Caki2 (cell line): ENCODE measurements at places on chromosomes 16 and 17. TPM values are rescaled to one million over a fixed set of nuclear protein-coding genes. Genes with fewer than 3 reads are reported as not detected.

Gene PLXDC1
- total RNA-seq, result not detected in 2 replicates

Gene GJC1
- total RNA-seq, result 19.9 and 26.3 TPM in 2 replicates

Gene AURKB
- total RNA-seq, result 67.6 and 78.3 TPM in 2 replicates

Gene NOXO1
- 0.24 TPM in 1 of 2 replicates, not detected in the other for total RNA-seq

Gene PRSS36
- 0.17 and 10.6 TPM in 2 replicates for total RNA-seq

Gene PCGF2
- total RNA-seq, result 0.88 and 7.0 TPM in 2 replicates

- DNase-seq, result no peak
Observed at GRCh38 chr17:41697122-41697962, 8.7 kb downstream of the EIF1 start.

DNA sequence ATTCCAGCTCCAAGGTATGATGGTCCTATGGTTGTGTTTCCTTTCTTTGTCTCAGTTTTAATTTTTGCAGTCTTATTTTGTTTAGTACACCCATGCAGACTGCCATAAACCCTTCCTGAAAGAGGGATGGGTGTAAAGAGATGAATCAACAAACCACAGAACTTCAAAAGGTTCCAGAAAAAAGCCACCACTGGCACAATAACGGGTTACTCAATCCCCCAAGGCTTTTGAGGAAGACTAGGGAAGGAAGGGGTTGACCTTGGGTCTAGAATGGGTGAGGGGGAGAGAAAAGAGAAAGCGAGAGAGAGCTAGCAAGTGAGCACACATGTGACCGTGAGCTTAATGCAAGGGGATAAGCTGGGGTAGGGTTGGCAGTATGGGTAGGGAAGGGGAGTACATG, 168.1 kb downstream of the XYLT1 start:
- DNase-seq, result no peak

- DNase-seq, result no peak
Observed at GRCh38 chr16:90042946-90043514, 23.8 kb upstream of the DBNDD1 start.

GRCh38 chr16:85036236-85037049, 8.8 kb downstream of the KIAA0513 start:
- DNase-seq, result no peak

DNA sequence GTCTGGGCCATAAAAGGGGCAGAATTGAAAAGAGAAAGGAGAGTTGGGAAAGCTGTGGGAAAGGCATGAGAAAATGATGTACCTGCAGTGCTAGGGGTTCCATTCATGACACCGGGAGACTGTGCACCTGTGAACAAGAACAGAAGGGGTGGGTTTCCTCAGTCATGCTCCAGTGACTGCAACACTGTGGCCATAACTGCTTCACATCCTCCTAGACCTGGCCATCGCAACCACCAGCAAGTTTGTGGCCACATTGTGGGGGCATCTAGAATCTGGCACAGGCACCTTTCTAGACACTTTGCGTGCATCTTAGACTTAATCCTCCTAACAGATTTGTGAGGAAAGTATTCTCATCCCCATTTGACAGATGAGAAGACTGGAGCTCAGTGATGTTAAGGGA, 12.7 kb downstream of the GP2 start:
- DNase-seq, result no peak

- no peak for DNase-seq
Observed at GRCh38 chr16:1343428-1344242, 8.0 kb downstream of the TSR3 start.

GRCh38 chr16:54140788-54141136, 145.8 kb downstream of the IRX3 start:
- no peak for DNase-seq

GRCh38 chr17:63641692-63642448, 19.7 kb downstream of the MAP3K3 start:
- DNase-seq, result no peak

DNA sequence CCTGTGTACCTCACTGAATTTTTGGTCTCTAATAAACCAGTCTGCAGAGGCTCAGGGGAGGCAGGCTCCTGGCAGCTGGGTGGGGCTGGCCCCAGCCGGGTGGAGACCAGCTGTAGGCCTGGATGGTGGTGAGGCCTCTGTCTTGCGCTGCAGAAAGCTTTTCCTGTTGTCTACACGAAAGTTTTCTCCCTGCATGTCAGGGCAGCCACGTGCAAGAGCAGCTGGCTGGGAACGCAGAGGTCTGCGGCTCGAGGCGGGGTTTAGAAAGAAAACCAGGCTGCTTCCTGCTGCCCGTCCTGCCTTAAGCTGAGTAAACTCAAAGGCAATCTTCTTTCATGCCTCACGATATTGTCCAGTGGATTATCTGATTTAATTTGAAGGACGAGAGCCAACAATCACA, 2.4 kb downstream of the SERPINF1 start:
- no peak for DNase-seq

- DNase-seq, result no peak
Observed at GRCh38 chr16:73891129-73891542, 405.5 kb upstream of the PSMD7 start.

- no peak for DNase-seq
Observed at GRCh38 chr16:78432451-78432850, 333.0 kb downstream of the WWOX start.

DNA sequence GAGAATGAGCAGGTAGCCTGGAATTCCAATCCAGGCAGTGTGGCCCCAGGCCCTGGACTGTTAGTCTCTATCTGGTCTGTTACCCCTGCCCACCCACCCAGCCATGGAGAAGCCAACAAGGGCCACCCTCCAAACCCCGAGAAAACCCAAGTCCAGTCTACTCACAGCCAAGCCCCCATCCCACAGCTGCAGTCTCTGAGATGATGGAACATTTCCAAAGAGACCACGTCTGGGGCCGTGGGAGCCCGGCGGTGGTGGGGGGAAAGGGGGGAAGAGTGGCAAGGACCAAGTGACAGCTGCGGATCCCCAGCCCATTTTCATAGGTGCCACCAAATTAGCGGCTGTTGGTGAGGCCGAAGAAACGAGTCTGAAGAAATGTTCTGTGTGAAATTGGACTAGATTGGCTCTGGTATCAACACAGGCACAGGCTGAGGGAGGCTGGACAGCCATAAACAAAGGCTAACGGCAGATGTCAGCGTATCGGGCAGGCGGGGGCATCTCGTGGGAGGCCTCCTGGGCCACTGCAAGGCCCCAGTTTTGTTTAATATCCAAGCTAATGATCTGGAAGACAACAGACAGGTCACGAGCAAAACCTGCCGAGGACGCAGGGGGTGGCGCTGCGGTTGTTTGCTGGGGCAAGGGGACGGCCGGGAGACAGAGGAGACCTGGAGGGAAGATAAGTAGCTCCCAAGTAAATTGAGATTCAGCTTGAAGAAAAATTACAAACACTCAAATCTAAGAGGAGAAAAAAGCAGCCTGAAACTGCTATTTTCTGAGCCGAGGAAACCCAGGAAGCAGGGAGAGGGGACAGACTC, 53.4 kb downstream of the RBFOX3 start:
- DNase-seq, result no peak

- no peak for DNase-seq
Observed at GRCh38 chr16:48605518-48606110, 4.4 kb downstream of the N4BP1 start.

DNA sequence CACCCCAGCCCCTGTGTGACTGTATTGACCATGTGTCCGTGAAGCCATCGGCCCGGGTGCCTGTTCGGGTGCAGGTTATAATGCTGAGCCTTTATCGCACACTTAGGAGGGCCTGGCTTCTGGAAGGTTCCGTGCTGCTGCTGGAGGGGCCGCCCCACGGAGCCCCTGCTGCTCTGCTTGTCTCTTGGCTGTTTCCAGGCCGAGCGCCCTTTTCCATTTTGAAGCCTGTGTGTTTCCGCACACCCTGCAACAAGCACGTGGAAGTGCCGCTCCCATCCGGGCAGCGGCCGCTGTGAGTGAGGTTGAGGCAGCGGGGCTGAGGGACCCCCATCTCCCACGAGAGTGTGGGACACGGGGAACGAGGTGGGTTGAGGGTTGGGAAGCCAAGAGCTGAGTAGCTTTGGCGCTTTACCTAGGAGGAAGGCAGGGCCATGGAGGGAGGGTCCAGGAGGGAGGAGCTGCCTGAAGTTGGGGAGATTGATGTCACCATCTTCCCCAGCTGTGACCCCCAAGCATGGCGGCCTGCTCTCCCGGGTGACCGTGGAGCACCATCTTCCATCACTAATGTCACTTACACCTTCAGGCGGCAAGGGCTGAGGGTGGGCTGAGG, 200.1 kb upstream of the GSE1 start:
- DNase-seq, result no peak

DNA sequence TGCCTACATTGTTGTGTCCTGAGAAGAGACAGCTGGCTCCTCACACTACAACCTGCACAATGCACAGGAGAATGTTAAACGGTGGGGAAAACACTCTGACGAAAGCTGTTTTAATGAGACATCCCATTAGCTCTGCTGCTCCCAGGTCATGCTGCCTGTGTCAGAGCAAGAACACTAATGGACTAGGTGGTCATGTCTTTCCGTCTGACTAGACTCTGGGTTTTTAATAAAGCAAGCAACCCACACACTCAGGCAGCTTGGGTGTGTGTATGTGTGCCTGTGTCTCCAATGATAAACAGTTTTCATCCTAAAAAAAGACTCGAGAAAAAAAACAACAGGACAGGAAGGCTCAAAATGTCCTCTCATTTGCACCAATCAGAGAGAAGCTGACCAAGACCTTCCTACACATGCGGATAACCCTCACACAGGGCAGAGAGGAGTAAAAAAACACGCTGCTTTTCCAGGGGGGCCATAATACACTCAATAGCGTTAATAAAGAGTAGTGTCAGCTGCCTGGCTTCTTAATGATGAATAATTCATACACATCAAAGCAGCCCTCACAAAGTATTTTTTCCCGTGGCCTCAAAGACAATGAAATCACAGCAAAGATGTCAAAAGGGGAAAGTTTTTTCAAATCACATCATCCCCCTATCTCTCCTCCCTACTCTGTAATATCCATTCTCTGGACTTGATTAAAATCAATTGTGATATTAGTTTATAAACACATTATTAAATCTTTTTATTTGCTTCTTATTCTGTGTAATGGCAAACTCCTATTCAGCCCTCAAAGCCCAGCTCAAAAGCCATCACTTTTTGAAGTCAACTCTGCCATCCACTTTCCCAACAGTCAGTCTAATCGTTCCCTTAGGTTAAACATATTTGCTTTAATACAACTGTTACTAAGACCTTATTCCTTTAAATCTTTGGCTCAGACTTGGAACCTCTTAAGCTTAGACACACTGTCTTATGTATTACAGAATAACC, 244.2 kb upstream of the CDH11 start:
- DNase-seq, result no peak

- no peak for DNase-seq
Observed at GRCh38 chr17:18006495-18007239, 32.3 kb downstream of the ATPAF2 start.

DNA sequence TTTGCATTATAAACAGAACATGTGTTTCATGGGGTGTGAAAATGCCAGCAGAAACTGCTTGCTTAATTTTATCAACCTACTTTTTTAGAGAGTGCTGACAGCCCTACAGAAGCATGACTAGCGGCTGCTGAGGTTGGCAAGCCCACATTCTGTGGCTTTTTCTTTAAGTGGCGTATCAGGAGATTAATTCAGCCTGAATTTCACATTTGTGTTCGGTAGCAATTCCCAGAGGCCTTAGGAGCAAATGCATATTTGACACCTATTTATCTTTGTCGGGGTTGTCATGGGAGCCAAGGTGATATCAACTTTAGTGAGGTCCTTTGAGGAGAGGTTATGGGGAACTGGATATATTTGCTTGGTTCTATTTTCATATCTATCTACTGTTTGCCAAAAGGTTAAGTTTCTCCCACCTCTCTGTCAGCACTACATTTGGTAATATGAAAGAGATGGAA, 140.9 kb downstream of the KCNJ2 start:
- DNase-seq, result no peak

DNA sequence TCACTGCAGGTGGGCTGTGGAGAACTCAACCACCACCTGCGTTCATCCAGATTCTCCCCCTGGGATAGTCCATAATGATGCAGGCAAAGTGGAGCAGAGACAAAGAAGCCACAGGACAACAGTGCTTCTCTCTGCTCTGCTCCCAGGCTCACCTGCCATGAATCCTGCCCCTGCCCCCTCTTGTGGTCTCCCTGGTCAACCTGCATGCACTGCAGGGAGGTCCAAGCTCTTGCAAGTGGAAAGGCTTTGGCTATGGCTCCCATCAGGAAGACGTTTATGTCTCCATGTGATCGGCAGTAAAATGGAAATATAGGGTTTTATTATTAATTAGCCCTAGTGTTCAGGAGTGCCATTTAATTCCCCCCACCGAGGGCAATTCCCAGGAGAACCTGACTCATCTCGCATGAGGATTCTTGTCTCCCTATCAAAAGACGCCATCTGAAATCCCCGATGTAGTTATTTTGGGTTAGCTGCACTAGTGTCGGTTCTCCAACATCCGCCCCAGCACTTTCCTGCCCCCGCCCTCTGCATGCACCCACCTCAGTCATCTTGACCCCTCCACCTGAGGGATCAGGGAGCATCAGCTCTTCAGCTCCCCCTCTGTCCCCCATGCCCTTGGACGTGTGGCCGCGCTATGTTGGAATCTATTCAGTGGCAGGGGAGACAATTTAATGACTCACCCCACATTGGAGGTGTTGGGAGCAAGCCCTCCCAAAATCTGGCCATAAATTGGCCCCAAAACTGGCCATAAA, 91.8 kb downstream of the KCNJ12 start:
- DNase-seq, result no peak

GRCh38 chr16:79316004-79316458, 284.5 kb downstream of the MAF start:
- no peak for DNase-seq
